ENCODE measurements at places on chromosomes 5 and 9. TPM values are rescaled to one million over a fixed set of nuclear protein-coding genes. Genes with fewer than 3 reads are reported as not detected.

The HSPB3 gene
- total RNA-seq, result 0.33 TPM

The GHR gene
- total RNA-seq, result 12.7 TPM

The EDIL3 gene
- total RNA-seq, result 70.2 TPM

The CDKN2B-AS1 gene
- total RNA-seq, result 0.50 TPM

The NR5A1 gene
- 0.11 TPM for total RNA-seq

The POLR3G gene
- 6.1 TPM for total RNA-seq

The PPP3R2 gene
- 0.59 TPM for total RNA-seq

The TLR4 gene
- total RNA-seq, result 34.6 TPM

The PCDHA3 gene
- total RNA-seq, result 8.3 TPM

The WDR38 gene
- total RNA-seq, result 7.9 TPM

The ARSI gene
- total RNA-seq, result 5.4 TPM

The COMMD10 gene
- 42.6 TPM for total RNA-seq

The SPRY4 gene
- 11.6 TPM for total RNA-seq
